T-helper 22 cell (primary cell): ENCODE measurements at places on chromosomes 3 and 15.

DNA sequence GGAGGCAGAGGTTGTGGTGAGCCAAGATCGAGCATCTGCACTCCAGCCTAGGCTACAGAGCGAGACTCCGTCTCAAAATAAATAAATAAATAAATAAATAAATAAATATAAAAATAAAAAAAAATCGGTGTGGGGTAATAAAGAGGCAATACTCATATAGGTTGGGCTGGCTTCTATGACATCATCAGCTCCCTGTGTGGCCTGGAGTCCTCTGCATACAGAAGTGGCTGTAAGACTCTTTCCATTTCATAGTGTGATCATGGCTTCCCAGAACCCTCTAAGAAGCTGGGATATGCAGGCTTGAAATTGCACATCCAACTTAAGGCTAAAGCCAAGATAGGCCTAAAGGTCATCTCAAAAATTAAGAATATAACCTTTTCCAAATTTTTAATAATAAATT, 101.6 kb downstream of the ZIC4 start:
- DNase-seq = no peak

GRCh38 chr3:50010959-50011358, 71.0 kb downstream of the RBM6 start:
- DNase-seq = no peak

- DNase-seq = no peak
These were observed 155 bp downstream of the ACVR2B start for GRCh38 chr3:38453913-38454177.

DNA sequence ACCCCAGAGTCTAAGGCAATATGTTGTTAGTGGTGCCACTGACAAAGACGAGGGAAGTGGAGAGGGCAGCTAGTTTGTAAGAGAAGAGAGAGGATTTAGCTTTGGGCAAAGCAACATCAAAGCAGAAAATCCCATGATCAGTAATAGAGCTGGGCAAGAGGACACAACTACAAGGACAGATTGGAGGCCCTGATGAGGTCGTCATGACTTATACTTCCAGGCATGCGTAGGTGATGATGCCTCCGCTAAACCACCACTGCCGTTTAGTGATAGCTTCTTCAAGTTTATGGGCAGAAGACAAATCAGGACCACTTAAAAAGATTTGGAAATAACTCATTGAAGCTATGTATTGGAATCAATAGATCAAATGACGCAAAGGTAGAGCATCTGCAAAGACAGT, 2.6 kb downstream of the HRG start:
- DNase-seq = no peak

DNA sequence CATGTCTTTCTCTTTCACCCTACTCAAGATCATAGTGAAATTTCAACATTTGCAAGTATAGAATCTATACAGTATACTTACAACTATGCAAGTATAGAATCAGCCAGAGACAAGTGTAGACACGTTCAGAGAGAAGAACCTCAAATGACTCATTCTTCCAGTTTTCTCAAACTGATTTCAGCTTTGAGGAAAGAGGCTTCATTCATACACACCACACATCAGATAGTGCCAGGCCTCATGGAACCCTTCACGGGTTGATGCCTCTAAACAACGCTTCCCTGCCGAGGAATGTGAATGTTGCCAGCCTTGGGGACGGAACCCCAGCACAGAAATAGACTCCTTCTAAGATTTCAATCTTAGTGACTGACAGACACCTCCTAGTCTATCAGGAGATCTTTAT, 135.7 kb downstream of the FOXP1 start:
- DNase-seq = no peak

DNA sequence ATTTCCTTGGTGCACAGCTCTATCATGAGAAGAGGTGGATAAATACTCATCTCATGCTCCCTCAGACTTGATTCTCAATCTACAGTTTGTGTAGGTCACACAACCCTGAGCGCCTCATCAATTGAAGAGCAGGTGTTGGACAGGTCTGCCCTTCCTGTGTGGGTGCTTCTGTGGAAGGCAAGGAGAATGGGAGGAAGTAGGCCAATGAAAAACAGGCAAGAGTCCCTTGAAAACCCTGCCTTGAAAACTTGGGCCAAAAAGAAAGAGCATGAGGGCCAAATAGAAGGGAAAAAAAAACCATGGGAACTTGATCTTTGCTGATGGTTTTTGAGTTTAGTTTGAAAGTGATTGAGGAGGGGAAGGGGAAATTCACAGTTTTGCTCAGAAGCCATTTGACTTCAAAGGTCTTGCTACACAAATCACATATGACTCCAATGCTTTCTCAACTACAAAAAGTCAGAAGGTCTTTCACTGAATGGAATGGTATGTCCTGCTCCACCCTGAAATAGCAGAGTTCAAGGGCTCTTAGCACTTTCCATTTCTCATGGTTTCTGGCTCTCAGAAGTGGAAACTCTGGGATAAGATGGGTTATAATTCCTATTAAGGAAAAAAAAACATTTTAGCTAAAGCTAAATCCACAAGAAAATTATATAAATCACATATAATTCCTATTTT, 37.2 kb upstream of the TM4SF1 start:
- DNase-seq = no peak

GRCh38 chr3:13896473-13897154, 16.7 kb upstream of the WNT7A start:
- no peak for DNase-seq

DNA sequence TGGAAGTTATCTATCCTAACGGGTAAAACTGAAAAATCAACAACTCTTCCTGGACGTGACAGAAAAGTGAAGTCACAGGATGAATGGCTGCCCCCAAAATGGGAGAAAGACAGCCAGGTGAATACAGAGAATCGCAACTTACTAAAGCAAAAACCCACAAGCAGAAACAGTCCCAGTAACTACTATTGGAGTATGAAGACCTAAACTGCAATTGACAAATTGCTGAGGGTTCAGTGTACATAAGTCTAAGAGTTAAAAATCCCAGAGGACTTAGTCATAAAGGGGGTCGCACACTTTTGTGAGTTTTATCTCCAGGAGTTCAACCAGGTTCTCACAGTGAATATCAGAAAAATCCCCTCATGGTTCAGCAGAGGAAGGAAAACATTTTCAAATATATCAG, 56.8 kb upstream of the IMPG2 start:
- DNase-seq = no peak
